Right cardiac atrium (tissue), 5 donors: ENCODE measurements at places on chromosomes 3 and 15. TPM values are rescaled to one million over a fixed set of nuclear protein-coding genes. Genes with fewer than 3 reads are reported as not detected.

CASR gene
- not detected for polyA plus RNA-seq

LINGO1 gene
- polyA plus RNA-seq: 5.1 TPM

CADPS gene
- 37.5 TPM for polyA plus RNA-seq

MSL2 gene
- 5.7 TPM for polyA plus RNA-seq

TMEM87A gene
- polyA plus RNA-seq: 13.6 TPM

RLBP1 gene
- polyA plus RNA-seq: not detected

FRG2C gene
- not detected for polyA plus RNA-seq

THBS1 gene
- polyA plus RNA-seq: 38.8 TPM
